NCI-H187 treated with DMSO at 0.1 percent for 48 hours (cell line): ENCODE measurements at places on chromosomes 2 and 18.

DNA sequence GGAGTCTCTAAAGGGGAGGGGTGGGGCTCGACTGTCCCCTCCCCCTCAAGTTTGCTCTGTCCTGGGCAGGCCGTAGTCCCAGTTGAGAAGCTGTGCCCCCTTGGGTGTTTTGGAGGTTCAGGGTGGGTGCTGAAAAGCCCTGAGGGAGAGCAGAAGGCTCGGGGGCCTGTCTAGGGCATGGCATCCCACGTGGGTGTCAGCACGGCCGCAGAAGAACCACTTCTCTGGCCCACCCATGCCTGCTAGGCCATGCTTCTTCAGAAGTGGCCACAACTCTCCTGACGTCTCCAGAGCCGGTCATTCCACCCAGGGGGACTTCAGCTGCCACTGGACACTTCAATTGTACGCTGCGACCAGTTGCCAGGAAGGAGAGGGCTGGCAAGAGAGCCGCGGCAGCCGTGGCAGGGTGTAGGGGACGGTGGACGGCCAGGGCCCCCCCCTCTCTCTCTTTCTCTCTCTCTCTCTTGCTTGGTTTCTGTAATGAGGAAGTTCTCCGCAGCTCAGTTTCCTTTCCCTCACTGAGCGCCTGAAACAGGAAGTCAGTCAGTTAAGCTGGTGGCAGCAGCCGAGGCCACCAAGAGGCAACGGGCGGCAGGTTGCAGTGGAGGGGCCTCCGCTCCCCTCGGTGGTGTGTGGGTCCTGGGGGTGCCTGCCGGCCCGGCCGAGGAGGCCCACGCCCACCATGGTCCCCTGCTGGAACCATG lies at the start of gene INPP5D:
Gene INPP5D, plus strand, starts transcription at position 546 of the 704 bp plus-strand sequence. Its CDS starts 137 bp downstream, at position 683.
- no peak for DNase-seq

GRCh38 chr2:43676322-43677050 lies at the start of gene C1GALT1C1L:
TSS of gene C1GALT1C1L (minus strand) at chr2:43676429. CDS start at chr2:43676322, 107 bp downstream.
- no peak for DNase-seq

DNA sequence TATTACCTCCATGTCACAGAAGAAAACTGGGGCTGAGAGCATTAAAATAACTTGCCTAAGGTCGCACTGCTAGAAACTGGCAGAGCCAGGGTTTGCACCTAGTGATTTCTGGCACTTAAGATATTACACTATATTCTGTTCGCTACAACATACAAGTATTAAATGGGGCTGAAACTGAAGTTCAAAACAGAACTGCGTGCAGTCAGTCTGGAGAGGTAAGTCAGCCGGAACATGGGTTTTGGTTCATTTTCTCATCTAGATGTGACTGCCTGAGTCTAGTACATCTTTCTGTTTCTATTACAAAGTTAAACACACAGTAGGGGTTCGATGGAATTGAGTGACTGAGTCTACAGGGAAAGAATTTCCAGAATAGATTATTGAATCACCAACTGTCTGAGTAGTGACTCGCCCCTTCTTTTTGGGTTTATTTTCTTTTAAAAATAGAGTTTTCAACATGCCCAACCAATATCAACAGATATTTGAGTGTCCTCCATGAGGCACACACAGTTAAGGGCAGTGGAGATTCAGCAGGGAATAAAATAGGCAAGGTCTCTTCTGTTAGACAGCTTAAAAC lies 150.8 kb downstream of the RNF152 start:
- DNase-seq, result no peak

DNA sequence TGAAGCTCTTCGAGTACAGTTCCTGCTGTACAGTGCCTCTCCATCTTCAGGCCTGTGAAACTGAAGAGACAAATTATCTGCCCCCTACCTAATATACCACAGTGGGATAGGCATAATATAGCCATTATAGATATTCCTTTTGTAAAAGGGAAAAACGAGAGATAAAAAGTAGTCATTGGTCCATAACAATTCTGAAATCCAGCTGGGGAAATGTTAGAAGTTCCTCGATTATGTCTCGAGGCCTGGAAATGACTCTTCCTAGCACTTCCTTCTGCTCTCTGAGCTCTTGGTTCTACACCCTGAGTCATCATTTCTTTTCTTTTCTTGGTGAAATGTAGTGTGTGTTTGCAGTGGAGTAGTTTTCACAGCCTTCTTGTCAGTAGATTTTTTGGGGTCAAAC lies 51.5 kb downstream of the ASB1 start:
- DNase-seq, result no peak

DNA sequence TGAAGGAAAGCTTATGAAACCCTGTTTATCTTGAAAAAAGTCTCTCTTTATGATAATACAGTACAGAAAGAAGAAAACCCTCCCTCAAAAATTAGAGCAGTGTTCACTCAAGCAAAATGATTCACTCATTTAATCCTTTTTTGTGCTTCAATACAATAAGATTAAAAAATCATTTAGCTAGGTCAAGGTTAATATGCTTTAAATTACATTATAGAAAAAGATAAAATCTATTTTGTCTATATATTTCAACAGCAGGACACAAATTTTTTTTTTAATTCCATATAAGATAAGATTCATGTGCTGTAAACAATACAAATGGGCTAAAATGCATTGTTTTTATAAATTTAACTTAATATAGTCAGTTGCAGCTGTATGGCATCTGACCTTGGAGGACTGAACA lies 176.9 kb downstream of the KCNE4 start:
- DNase-seq, result no peak

DNA sequence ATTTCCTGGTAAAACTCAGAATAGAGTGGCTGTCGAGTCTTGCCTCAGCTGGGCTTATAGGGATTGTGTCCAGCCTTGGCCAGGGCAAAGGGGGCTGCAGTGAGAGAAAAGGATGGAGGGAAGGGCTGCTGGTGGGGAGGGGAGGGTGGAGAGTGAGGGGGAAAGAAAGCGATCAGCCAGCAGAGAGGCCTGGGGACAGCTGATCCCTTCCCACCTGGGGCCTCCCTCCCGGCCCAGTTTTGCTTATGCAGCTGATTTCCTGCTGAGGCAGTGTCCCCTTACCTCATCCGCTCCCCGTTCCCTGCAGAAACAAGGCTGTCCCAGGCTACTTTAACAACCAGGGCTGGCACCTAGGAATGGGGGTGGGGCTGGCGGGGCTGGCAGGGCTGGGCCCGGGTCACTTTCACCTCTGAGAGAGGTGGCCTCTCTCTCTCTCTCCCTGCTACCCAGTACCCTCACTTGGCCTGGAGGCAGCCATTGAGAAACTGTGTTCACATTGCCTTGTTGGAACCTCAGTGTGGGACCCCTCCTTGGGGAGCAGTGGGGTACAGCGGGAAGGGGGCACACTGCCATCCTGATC lies 12.2 kb upstream of the GMPPA start:
- no peak for DNase-seq

GRCh38 chr18:29779096-29779495 lies 1263.4 kb downstream of the DSC3 start:
- DNase-seq, result no peak

GRCh38 chr2:218992703-218993344 lies 398 bp downstream of the CRYBA2 start:
- no peak for DNase-seq

GRCh38 chr18:50097702-50098101 lies 97.2 kb downstream of the MYO5B start:
- DNase-seq, result no peak

DNA sequence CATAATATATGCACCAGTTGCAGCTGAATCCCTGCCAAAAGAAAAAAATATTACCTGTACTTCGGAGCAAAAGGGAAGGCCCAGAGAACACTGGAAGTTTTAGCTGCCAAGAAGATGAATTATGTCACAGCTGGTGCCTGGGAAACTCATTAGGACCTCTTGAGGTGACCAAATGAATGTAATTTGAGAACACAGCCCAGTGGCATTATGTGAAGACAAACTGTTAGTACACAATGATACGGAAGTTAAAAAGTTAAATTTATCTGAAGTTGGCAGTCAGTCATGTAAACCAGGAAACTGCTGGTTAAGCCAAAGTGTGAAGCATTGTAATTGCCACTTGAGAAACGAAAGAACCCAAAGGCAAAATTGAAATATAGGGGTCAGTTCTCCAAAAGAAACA lies 80.7 kb downstream of the EML4 start:
- peak; percentile 65 for DNase-seq

- DNase-seq, result no peak
Observed at GRCh38 chr2:39736640-39737039, 42.4 kb downstream of the THUMPD2 start.

DNA sequence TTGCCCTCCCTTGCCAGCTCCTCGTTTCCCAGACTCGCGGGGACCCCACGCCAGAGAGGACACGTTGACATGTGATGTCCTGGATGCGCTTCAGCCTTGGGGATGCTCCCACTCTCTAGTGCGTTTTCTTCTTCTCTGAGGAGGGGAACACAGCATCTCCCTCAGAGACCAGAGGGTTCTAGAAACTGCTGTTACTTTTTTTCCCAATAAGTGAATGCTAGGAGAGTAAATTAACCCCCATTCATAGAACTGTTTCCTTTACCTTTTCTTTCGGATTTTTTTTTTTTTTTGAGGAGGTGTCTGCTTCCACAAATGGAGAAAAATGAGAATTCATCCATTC lies 370 bp upstream of the EFEMP1 start:
- no peak for DNase-seq

- DNase-seq, result no peak
Observed at GRCh38 chr2:146351689-146352088, 1493.1 kb upstream of the ACVR2A start.

DNA sequence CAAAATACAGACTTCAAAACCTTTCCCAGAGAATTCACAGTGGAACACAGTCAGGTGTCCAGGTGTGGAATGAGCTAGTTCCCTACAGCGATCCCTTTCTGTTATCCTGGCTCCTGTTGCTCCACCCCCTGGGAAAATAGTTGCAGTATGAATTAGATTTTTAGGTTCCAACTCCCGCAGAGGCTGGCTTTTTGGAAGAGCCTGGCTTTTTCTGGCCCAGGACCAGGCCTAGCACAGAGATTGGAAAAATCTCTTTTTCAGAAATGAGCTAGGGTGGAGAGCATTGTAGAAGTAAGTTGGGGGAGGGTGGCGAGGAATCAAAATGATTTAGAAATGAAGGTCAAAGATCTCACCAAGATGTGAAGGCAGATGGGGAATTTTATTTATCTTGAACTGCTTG lies 27.1 kb downstream of the COL5A2 start:
- no peak for DNase-seq

DNA sequence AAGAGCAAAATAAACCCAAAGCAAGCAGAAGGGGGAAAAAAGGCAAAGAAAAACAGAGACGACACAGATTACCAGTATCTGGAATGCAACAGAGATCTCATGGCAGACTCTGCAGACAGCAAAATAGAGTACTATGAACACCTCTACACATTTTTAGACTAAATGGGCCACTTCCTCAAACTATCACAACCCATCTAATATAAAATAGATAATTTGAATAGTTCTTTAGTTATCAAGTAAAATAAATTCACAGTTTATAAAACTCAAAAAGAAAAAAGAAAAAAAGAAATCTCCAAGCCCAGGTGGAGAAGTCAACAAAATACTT lies 16.6 kb downstream of the SESTD1 start:
- no peak for DNase-seq

GRCh38 chr2:231270221-231271114 lies 72.0 kb downstream of the ARMC9 start:
- DNase-seq, result no peak

- DNase-seq, result no peak
Observed at GRCh38 chr2:1835581-1836201, 91.4 kb upstream of the PXDN start.

GRCh38 chr2:119486196-119486827 lies 38.0 kb downstream of the SCTR start:
- no peak for DNase-seq

DNA sequence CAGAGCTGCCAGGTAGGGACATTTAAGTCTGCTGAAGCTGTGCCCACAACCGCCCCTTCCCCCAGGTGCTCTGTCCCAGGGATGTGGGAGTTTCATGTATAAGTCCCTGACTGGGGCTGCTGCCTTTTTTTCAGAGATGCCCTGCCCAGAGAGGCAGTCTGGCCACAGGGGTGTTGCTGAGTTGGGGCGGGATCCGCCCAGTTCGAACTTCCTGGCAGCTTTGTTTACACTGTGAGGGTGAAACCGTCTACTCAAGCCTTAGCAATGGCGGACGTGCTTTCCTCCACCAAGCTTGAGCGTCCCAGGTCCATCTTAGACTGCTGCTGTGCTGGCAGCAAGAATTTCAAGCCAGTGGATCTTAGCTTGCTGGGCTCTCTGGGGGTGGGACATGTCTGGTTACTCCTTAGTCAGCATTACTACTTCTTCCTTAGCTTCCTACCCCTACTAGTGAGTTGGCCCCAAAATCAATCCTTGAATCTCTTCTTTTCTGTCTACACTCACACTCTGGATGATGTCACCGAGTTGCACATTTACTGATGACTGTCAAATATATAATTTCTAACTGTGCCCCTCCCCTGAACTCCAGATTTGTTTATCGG lies 31.8 kb upstream of the FSHR start:
- no peak for DNase-seq

- no peak for DNase-seq
Observed at GRCh38 chr18:39620551-39621168, 2055.1 kb upstream of the CELF4 start.

DNA sequence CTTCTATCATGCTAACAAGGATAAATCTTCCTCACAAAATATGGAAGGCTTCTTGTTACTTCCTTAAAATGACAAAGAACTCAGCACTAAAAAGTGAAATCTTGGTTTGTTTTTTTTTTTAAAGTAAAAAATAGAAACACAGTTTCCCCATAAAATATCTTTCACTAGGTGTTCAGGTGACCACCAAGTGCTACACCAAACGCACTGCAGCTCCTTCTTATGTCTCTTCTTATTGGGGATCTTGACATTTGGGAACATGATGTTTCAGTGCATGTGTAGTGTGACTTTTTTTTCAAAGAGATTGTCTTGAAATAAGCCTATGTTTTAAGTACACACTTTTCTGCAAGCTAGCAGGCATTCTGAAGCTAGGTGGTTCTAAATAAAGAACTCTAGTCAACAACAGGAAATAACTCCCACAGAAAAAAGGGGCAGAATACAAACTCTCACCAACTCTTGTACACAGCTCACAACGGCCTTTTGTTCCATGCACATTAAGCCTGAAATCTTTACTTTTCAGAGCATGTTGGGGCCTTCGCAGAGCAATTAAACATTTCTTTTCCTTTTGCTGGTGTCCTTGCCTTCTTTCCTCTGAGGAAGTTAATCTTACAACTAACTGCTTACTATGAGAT lies 13.2 kb upstream of the SERTAD2 start:
- no peak for DNase-seq

DNA sequence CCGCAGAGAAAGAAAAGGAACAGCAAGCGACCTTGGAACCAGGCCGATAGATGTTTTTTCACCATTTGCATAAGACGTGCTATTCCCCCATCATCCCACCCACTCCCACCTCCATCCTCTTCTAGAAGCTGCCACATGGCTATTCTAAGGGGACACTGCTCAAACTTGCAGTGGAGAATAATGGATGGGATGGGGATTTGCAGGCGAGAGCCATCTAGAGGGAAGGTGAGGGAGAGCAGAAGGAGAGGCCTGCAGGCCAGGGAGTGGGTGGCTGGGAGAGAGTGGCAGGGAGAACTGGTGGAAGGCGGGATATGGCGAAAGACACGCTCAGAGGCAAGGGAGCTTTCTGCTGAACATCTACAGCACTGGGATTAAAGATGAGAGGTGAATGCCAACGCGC lies 84.9 kb downstream of the MAPK4 start:
- DNase-seq, result no peak

- no peak for DNase-seq
Observed at GRCh38 chr2:80001701-80002101, 302.9 kb downstream of the LRRTM1 start.

- no peak for DNase-seq
Observed at GRCh38 chr2:158783923-158784322, 11.2 kb upstream of the DAPL1 start.

- no peak for DNase-seq
Observed at GRCh38 chr2:181312515-181312927, 144.7 kb upstream of the ITGA4 start.
